ENCODE measurements at places on chromosomes 1 and 21.

GRCh38 chr1:35191429-35192055 lies 1.4 kb downstream of the SFPQ start:
- no peak for DNase-seq

DNA sequence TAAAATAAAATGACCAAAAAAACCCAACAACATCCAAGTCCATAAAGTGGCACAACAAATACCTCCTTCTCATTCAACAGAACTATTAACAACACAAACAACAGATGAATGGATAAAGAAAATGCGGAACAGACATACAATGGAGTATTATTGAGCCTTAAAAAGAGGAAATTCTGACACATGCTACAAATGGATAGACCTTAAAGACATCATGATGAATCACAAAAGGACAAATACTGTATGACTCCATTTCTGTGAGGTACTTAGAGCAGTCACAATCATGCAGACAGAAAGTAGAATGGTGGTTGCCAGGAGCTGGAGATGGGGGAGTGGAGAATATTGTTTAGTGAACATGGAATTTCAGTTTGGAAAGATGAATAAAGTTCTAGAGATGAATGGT lies 42.6 kb downstream of the EYA3 start:
- DNase-seq: no peak

DNA sequence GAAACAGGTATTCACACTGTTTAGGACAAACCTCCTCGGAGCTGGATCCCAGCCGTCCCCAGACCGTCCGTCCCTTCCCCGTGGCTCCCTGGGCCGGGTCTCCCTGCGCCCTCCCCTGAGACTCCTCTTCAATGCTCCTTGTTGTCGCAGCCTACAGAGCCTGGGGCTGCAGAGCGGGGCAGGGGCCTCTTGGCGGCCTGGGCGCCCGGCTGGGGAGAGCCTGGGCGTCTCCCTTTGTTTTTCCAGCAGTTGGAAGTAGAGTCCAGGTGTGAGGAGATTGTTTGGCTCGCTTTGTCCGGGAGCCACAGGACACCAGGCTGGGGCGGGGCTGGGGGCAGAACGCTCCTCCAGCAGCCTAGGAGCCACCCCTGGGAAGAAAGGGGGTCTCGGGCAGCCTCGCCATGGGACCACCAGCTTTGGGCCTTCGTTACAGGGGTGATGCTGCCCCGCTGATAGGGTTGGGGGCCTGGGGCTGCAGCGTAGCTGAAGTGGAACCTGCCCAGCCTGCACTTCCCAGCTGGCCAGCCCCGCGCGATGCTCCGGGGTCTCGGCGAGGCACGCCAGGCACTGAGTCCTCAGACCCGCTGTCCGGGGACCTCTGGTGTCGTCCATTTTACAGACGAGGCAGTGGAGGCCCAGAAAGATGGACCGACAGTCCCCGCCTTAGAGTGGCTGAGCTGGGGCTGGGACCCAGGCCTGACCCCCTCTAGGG lies 66.9 kb downstream of the PRDM16 start:
- no peak for DNase-seq

GRCh38 chr1:2273401-2274090 lies 45.4 kb downstream of the SKI start:
- DNase-seq: no peak

DNA sequence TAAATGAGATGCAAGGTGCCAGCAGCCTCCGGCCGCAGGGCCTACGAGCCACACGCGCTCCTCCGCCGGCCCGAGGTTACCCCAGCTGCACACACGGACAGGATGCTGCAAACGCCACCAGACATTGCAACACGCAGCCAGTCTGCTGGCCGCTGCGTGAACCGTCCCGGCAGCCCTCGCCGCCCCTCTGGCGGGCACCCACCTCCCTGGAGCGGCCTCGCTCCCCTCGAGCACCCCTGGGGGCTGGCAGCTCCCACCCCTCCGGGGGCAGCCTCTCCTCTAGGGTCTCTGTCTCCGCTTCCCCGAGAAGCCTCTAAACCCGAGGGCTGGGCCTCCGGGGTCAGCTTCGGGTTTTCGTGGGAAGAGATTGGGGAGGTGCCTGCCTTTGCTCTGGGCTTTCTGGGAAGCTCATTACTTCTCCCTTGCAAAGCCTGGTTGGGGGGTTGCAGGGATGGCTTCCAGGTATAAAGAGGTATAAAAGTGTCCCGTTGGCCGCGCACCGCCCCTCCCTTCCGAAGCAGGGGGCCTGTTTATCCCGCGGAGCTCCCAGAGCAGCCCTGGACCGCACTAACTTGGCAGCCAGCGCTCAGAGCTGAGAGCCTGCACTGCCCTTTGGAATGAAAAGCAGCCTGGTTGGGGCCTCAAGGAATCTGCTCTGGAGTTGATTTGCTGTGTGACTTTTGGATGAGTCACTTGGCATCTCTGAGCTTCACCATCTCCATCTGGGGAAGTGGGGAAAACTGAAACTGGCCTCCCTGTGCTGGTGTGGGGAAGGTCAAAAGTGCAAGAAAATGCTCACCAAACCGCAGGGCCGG lies 21.8 kb downstream of the DHRS3 start:
- no peak for DNase-seq

- DNase-seq: no peak
Measured at GRCh38 chr1:246925997-246926626, 5.6 kb downstream of the AHCTF1 start.

DNA sequence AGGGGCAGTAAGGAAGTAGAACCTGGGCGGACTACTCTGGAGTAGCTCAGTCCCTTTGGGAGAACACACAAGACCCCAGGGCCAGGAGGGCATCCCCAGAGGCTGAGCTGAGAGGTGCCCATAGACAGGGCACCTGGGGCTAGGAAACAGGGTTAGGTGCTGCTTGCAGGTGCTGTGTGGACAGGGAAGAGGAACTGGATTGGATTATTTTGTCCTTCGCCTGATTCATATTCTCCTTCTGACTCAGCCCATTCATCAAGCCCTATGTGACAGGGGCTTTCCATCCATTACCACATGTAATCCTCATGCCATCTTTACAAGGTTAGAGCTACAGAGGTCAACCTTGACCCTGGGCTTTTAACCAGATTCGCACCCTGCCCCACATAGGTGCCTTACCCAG lies 183.9 kb downstream of the C1orf94 start:
- DNase-seq: no peak

Data from T-helper 22 cell (primary cell).